ENCODE measurements at places on chromosomes 4 and X. TPM values are rescaled to one million over a fixed set of nuclear protein-coding genes. Genes with fewer than 3 reads are reported as not detected.

Gene CLIC2
- 1.7 TPM for total RNA-seq

Gene FAM9B
- total RNA-seq, result not detected

Gene POU4F2
- total RNA-seq, result not detected

Gene PLP1
- not detected for total RNA-seq

Gene FSTL5
- total RNA-seq, result not detected
